ENCODE measurements at places on chromosomes 4 and X.

- no peak for DNase-seq
These were observed 245.4 kb upstream of the BOD1L1 start for GRCh38 chr4:13872955-13873354.

GRCh38 chr4:38016698-38017097, 56.5 kb downstream of the PTTG2 start:
- DNase-seq: no peak

DNA sequence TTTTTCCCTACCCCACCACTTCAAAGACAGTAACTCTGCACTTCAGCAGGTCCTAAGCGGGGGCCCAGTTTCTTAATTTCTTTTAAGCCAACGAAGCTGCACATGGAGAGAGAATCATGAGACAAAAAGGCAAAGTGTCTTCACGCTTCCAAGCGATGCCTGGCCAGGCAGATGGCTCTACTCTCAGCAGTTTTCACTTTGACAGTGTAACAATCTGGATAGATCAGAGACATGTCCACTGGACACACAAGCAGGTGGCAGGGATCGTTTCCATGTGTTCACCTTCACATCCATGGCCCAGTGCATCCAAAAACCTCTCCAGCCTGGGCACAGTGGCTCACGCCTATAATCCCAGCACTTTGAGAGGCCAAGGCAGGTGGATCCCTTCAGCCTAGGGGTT, 27.8 kb downstream of the PPP2R2C start:
- no peak for DNase-seq

DNA sequence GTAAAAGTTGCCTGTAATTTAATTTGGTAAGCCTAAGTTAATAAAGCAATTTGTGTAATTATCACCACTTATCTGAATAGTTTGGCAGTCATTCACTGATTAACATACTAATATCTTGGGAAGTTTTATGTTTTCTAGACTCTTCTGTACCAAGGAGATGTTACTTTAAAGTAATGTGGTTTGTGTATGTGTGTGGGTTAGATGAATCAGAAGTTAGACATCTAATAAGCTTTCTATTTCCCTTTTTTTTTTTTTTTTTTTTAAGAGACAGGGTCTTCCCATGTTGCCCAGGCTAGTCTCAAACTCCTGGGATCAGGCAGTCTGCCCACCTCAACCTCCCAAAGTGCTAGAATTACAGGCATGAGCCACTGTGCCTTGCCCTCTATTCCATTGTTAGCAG, 5.3 kb downstream of the SLAIN2 start:
- no peak for DNase-seq

- no peak for DNase-seq
These were observed 857 bp downstream of the SCML1 start for GRCh38 chrX:17737986-17738713.

DNA sequence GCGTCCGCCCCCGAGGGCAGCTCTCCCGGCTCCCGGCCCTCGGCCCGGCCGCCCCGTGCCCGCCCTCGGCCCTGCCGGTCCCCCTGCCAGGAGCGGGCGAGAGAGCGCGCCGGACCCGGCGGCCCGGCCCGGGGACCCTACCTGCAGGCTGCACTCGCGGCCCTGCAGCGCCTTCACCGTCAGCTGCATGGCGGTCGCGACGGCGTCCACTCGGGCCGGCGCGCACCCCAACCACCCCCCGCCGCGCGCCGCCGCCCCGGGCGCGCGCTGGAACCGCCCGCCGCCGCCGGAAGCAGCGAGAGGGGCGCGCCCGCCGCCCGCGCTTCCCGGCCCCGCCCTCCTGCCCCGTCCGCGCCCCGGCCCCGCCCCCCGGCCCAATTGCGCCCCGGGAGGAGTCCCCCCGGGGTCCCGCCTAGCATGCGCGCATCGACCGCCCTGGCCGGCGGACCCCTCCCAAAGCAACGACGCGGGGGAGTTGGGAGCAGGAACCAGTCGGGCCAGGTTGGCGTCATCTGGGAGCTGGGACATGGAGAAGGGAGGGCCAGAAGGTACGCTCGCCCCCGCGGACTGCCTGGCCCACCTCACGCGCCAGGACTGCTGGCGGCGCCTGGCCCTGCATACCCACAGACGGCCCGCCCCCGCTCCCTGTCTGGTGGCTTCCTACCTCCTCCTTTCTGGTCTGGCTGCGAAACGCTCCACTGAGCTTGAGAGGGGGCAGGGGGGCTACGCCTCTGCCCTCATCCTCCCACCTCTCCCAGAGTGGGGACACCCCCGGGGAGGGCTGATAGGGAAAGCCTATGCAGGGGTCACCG, at the start of gene UBL4A:
Gene UBL4A (minus strand): TSS at position 220 of the 812 bp plus-strand sequence. CDS start 31 bp downstream, at position 189.
- DNase-seq: no peak

DNA sequence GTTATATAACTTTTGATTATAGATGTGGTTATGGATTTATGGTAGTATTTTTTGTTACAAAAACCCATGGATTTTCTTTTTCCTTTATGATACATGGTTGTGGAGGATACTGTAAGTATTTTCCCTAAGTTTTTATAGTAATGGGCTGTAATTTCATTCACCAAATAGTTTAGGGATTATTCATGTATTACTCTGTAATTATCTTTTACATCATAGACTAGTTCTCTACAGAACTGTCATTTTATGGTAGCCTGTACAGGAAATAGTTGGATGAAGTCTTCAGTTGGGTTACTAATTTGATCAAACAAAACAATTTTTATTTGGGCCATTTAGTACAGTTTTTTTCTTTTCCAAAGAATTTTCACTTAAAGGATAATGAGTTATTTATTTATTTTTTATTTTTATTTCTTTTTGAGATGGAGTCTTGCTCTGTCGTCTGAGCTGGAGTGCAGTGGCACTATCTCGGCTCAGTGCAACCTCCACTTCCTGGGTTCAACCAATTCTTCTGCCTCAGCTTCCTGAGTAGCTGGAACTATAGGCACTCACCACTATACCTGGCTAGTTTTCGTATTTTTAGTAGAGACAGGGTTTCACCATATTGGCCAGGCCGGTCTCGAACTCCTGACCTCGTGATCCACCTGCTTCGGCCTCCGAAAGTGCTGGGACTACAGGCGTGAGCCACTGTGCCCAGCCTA, 42.1 kb downstream of the RBPJ start:
- no peak for DNase-seq

DNA sequence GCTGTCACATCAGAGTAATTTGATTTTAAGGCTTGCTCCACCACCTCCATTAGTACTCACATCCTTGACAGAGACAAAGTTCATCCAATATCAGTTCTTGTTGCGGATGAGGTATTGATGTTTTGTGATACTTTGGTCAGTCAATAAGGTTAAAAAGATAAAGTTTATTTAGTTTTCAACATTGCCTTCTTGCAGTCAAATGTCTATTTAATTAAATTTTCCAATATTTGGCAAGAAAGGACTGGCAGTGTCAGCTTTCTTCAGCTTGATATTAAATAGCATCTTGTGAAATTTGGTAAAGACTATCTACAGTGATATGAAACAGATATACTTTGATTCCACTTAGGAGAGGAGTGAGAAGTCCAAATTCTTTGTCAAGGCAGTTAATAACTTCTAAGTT, 493.4 kb downstream of the ADGRL3 start:
- DNase-seq: no peak

- DNase-seq: no peak
These were observed 831.3 kb downstream of the NLGN4X start for GRCh38 chrX:5397409-5397808.

All from stimulated activated CD8-positive, alpha-beta memory T cell treated with anti-CD3 and anti-CD28 coated beads, Interleukin-7, amount 100 ng/mL, for 1 hour (primary cell).